Amygdala (tissue), 56 donors: ENCODE measurements at places on chromosomes 12 and 14.
A peak's percentile ranks its signal among the peaks of the same experiment; 100 is the strongest.

DNA sequence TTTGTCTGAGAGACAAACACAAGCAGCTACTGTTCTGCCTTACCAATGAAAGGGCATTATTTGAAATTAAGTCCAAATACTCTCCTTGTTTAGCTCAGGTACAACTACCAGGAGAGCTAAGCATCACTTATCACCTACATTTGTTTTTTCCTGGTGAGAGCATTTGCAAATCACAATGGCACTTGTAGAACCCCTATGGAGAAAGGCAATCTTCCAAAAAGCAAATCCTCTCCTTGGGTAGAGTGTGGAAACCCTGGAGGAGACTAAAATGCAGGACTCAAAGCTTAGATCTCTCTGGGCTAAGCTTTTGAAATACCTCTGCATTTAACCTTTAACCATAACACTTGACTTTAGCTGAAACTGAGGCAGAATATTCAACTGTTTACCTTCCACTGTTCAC is 20.8 kb downstream of the GTSF1 start:
- no peak for DNase-seq

DNA sequence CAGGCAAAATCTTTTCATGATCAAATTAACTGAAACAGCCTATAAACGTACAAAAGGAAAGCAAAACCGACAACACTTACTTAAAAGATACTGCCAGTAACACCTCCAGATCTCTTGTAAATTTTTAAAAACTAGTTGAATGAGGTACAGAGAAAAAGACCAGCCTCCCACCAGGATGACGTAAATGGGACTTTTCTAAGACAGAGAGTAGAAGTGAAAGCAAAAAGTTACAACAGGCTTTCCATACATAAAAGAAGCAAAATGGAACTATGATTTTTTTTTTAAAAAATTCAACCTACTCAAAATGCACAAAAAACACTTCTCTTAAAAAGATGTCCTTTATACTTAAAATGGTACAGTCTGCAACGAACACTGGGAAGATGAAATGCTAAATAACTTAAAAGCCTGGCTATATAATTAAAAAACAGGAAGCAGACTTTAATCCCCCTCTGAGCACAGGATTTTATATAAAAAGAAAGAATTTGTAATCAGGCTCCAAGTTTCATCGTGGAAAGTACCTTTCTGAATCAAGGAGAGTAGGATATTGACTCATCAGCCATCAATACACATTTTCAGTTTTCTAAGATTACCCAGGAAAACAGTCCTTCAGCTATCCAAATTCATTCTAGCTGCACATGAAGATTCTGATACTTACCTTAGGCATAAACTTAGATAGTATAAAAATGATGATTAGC is 14.2 kb upstream of the MYO1A start:
- DNase-seq = no peak

DNA sequence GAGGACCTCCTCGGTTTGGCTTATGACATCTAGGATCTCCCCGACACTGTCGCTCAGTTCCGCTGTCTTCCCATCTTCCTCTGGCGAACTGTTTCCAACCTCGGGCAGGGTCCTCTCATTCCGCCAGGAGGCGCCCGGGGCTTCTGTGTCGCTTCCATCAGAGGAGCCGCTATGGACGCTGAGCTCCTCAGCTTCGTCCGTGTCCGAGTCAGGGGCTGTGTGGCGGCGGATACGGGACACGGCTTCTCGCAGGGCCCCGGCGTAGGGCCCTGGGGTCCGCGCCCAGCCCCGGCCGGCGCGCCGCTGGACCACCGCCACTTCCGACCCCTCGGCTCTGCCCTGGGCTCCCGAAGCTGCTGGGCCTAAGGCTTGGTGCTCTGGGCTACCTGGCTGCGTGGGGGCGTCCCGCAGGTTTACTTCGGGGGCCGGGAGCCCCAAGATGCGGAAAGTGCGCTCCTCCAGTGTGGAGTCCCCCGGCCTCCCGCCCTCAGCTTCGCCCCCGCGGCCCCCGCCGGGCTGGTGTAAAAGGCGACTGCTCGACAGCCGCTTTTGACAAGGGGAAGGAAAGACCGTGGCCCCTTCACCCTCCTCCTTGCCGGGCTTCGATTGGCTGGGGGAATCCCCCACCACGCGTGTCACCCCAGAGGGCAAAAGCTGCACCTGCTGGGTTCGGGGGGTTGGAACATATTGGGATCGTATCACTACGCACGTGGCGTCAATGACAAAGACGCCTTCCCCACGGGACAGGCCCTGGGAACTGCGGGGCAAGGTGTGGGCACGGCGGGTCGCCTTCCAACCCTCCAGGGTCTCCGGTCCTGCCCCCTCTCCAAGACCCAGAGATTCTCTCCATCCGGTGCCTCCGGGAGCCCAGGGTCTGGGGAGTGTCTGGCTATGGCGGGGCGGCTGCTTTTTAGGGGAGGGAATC is 2.1 kb downstream of the DDN start:
- DNase-seq = peak; percentile 37

GRCh38 chr12:46832130-46832704 is 6.4 kb upstream of the SLC38A4 start:
- DNase-seq = no peak

GRCh38 chr12:95321516-95322246 is 104.1 kb downstream of the VEZT start:
- no peak for DNase-seq

GRCh38 chr14:59097681-59098080 is 90.8 kb upstream of the DAAM1 start:
- DNase-seq = no peak
